ENCODE measurements at places on chromosomes 7 and 10.

GRCh38 chr10:91054325-91054724, 133.4 kb upstream of the ANKRD1 start:
- no peak for DNase-seq

GRCh38 chr10:21993360-21994001, 10.0 kb downstream of the DNAJC1 start:
- no peak for DNase-seq

DNA sequence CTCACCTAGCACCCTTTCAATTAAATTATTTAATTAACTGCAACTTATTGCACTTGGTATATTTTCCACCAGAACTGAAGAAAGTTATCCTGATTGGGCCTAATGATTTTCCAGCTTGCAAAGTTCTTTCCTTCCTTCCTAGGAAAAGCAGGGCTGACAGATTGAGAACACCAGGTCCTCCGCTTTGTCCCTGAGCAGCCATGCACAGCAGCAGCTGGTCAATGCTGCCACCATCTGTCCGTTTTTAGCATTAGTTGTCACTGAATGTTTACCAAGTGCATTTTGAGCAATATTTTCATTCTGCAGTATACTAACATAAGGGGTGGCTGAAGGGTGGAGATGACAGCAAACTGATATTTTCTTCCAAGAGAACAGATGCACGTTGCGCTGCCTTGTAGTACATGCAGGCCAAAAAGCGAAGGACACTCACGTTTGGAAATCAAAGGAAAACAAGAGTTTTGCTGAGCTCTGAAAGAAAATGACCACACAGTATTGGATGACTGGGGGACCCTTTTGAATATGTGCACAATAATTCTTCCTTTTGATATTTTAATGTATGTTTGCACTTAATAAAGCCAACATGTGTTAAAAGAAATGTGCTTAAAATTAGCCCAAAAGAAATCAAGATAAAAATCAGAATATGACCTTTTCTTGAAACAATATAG, 248.8 kb upstream of the PTN start:
- peak; percentile 21 for DNase-seq

DNA sequence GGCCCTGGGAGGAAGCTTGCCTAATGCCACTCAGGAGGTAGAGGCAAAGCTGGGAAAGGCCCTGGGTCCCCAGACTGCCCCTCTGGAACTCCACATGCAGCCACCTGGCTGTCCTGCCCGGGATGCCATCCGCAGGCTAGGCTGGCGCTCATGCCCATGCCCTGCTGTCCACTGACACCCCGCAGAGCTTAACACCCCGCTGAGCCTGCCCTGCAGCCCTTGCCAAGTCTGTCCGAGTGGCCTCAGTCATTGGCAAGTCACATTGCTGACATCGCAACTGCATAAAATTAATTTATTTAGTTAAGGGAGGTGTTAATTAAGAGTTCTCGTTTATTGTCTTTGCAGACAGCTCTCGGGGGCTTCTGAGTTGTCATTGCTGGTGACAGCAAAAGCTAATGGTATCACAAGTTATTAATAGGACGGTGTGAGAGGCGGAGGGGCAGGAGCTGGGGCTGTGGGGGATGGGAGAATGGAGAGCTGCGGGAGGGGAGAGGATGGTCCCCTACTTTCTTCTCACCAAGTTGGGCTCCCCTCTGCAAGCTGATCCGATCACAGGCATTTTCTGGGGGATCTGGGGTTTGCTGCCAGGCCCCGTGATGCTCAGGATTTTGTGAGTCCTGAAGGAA, 55.6 kb upstream of the PCBD1 start:
- DNase-seq, result no peak

DNA sequence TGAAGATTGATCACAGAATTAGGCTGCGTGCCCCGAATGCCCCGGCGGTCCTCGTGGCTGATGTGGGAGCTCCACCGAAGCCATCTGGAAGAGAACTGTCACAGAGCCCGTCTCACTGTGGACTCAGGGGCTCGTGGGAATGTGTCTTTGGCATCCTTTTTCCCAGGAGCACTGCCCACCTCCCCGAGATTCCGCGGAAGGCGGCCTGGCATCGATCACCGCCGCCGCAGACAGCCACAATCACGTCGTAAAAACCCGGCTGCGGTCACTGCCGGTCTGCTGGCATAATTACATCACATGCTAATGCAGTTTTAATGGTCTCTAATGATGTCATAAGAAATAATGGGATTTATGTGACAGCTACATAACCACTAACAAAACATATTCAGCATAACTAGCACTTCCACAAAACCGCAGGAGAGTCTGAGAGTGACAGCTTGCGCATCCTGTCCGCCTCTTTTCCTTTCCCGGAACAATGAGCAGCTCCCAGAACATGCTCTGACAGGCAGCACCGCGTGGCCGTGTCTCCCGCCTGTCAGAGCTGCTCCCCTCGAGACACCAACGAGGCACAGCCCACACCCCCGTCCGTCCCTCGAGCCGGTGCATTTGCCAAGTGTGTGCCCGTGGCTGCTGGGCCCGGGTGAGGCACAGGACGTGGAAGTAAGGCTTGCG, 490.0 kb downstream of the PTPRN2 start:
- no peak for DNase-seq

DNA sequence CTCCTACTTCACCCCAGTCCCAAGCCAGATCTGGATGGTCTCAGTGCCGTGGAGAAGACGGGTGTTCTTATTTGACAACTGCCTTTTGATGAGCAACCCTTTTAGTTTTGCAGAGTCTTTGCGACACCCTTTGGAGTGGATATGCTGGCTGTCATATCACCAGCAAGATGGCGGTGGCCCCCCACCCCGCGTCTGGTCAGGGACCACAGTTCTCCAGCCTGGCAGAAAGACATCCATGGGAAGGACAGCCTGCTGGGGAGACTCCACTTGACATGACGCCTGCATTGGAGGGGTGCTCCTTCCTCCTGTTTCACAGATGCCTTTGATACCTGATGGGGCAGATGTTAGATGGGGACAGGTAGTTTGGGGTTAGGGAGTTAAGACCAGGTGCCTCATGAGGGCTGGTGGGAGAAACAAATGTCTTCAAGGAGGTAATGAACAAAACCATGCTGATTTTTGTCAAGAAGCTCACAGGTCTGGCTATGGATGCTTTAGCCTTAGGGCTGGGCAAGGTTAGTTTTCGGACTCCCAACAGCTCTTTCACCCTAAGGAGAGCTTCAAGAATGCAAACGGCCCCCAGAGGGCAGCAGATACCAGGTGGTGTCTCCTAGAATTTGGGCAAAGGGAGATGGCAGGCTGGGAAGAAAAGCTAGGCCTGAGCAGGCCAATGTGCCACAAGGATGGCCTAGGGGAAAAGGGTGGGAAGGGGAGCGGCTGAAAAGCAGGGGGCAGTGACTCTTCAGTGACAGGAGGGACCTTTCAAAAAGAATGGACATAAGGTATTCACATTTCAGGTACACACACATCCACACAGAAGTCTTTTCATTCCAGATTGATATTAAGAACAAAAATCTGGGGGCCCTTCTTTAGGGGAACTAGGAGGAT, 95.2 kb downstream of the CLEC2L start:
- no peak for DNase-seq

DNA sequence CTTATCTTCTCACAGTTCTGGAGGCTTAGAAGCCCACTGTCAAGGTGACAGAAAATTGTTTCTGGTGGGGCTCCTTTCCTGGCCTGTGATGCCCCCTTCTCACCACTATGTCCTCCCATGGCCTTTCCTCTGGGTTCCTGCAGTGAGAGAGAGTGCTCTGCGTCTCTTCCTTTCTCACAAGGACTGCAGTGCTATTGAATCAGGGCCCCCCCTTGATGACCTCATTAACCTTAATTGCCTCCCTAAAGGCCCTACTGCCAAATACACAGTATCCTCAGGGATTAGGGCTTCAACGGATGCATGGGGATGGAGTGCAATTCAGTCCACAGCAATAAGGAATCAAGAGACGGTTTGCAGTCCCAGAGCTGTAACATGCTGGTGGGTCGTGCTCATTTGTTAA, 82.0 kb upstream of the GRB10 start:
- no peak for DNase-seq

- DNase-seq, result no peak
Measured at GRCh38 chr7:38716397-38716796, 85.2 kb upstream of the AMPH start.

DNA sequence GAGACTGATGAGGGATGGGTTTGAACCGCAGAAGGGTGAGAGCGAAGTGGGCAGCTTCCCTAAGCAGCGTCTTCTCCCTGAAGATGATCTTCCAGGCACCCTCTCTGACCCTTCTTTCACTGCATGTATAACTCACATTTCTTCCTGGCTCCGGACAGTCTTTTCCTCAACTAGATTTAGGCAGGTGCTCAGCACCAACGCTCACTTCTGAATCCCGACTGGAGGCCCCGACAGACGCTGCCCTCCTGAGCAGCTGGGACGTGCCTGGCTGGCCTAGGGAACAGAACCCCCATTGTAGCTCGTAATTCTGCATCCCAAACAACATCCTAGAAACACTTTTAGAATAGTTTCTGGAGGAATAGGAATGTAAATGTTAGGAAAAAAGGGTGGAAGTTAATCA, 206.6 kb downstream of the DIP2C start:
- no peak for DNase-seq

- no peak for DNase-seq
Measured at GRCh38 chr7:9691286-9691685, 1257.9 kb downstream of the NXPH1 start.

DNA sequence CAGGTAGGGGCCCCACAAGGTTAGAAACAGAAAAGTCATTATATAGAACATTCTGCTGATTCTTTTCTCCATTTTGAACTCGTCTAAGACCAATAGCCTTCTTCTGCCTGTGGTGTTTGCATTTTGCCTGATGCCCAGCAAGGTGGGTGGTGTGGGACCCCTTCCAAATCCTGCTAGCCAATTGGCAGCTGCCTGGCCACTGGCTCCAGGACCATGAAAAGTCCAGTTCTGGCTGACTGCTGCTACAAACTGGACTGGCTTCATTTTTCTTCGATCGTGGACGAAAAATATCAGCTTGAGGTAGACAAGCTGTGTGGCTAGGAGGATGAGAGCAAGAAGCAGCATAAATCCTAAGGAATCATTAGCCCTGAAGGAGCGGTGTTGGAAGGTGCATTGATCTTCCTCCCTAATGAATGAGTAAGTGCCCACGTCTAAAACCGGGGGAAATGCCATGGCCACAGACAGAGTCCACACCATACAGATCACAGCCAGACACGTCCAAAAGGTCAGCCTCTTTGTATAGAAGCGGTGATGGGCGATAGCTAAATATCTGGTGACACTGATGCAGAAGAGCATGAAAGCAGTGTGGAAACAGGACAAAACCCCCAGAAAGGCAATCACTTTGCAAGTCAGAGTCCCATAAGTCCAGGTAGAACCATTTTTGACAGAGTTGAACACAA, 2.7 kb downstream of the GPR85 start:
- no peak for DNase-seq

GRCh38 chr7:16801111-16801542, 3.7 kb downstream of the AGR2 start:
- peak; percentile 23 for DNase-seq

GRCh38 chr7:139079861-139080260, 29.7 kb downstream of the ZC3HAV1 start:
- no peak for DNase-seq

- DNase-seq, result no peak
Measured at GRCh38 chr10:62760401-62760800, 44.1 kb upstream of the ADO start.

GRCh38 chr10:78188446-78188845, 154.8 kb downstream of the RPS24 start:
- no peak for DNase-seq

- no peak for DNase-seq
Measured at GRCh38 chr7:99005776-99006175, 127.4 kb downstream of the TRRAP start.

- no peak for DNase-seq
Measured at GRCh38 chr7:26144184-26145080, 7.6 kb upstream of the NFE2L3 start.

GRCh38 chr10:131215776-131216175, 95.7 kb downstream of the TCERG1L start:
- DNase-seq, result no peak

- DNase-seq, result peak; percentile 53
Measured at GRCh38 chr10:119663866-119664698, 12.9 kb downstream of the BAG3 start.

DNA sequence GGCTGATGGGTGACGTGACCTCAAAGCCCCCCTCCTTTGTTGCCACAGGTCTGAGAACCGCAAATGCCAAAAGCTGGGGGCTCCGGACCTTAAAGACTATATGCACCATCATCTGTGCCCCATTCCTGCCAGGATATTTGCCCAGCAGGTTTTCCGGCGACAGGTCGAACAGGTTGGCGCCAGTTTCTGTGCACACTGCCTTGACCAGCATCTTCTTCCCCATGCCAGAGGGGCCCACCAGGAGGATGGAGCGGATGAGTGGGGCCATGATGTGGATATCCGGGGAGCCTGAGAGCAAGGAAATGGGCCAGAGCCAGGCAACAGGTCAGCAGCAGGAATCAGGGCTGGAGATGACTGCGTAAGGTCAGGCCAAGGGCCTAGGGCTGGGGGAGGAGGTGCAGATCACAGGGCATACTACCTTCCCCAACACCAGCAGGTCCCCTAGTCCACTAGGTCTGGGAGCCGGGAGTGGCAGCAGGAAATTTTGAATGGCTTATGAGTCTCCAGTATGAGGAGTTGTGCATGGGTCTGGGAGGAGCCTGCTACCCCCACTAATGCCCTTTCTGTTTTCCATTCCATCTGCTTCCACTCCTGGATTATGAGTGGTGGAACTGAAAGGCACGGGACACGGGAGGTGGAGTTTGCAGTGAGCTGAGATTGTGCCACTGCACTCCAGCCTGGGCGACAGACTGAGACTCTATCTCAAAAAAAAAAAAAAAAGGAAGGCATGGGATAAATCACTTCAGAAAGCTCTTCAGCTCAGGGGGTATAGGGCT, 6.3 kb upstream of the ASB10 start:
- DNase-seq, result no peak

DNA sequence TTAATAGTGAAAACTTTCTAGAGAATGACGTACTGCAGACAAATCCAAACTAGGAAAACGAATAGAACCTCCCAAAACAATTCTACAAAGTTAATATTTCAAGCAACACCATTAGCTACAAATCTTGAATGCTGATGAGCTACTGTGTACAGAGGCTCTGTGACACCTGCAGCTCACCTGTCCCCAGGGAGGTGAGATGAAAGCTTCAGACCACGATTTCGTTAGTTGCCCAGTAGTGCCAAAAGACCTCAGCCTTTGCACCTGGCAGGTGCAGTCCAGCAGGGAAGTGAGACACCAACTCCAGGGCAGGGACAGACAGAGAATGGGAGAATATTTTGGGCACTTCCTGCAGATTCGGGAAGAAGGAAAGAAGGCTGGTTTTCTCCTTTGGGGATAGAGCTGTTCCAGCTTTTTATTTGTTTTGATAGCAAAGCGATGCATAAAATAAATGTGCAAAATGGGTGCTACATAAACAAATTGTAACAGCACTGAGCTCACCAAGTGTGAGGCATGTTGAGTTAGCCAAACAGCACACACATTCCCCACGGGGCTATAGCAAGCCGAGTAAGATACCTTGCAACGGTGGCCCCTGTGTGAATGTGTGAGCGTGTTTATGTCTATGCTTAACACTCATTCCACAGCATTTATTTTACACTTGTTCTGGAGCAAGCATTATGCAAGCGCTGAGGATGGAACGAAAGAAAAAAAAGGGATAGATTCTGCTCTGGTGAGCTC, 1024.8 kb upstream of the AUTS2 start:
- no peak for DNase-seq

- DNase-seq, result no peak
Measured at GRCh38 chr10:132788831-132789219, 2.9 kb upstream of the NKX6-2 start.

GRCh38 chr7:132877573-132877972, 204.3 kb downstream of the CHCHD3 start:
- no peak for DNase-seq

Data from D721Med (cell line).